Thoracic aorta endothelial cell (primary cell): ENCODE measurements at places on chromosomes 13 and 19. TPM values are rescaled to one million over a fixed set of nuclear protein-coding genes. Genes with fewer than 3 reads are reported as not detected.

ZNF616 gene
- total RNA-seq: 9.3 and 10.2 TPM in 2 replicates

ANO8 gene
- total RNA-seq: 3.2 and 4.3 TPM in 2 replicates

ZNF569 gene
- total RNA-seq: 6.5 and 7.0 TPM in 2 replicates

ZBTB32 gene
- total RNA-seq: not detected in 2 replicates

KLC3 gene
- total RNA-seq: not detected in 2 replicates

KIR2DL1 gene
- not detected in 2 replicates for total RNA-seq

SPPL2B gene
- total RNA-seq: 26.1 and 30.3 TPM in 2 replicates

SMIM17 gene
- 0.14 TPM in 1 of 2 replicates, not detected in the other for total RNA-seq

SIGLEC7 gene
- total RNA-seq: not detected in 2 replicates

ZNF628 gene
- 2.4 and 3.2 TPM in 2 replicates for total RNA-seq

EFNA2 gene
- total RNA-seq: 0.27 TPM in 1 of 2 replicates, not detected in the other

HSD17B14 gene
- total RNA-seq: 2.7 and 6.2 TPM in 2 replicates

ADGRE3 gene
- not detected in 2 replicates for total RNA-seq

LILRA1 gene
- not detected in 2 replicates for total RNA-seq

UBA52 gene
- total RNA-seq: 567 and 715 TPM in 2 replicates

ZNF177 gene
- 0.65 and 0.66 TPM in 2 replicates for total RNA-seq

CLEC4M gene
- not detected in 2 replicates for total RNA-seq

TNPO2 gene
- 37.1 and 43.5 TPM in 2 replicates for total RNA-seq

HSH2D gene
- total RNA-seq: not detected in 2 replicates

NKPD1 gene
- total RNA-seq: under 0.01 and 0.22 TPM in 2 replicates

ELL gene
- total RNA-seq: 10.6 and 16.2 TPM in 2 replicates

PNMA8B gene
- total RNA-seq: 0.13 and 0.14 TPM in 2 replicates

INSR gene
- 22.6 and 26.0 TPM in 2 replicates for total RNA-seq

SUGP1 gene
- 30.5 and 31.7 TPM in 2 replicates for total RNA-seq

C13orf46 gene
- total RNA-seq: 0.22 and 0.27 TPM in 2 replicates

OR7A5 gene
- not detected in 2 replicates for total RNA-seq
